ENCODE measurements at places on chromosomes 12 and 14. TPM values are rescaled to one million over a fixed set of nuclear protein-coding genes. Genes with fewer than 3 reads are reported as not detected.
A peak's percentile ranks its signal among the peaks of the same experiment; 100 is the strongest.

Gene ALG10
- 10.7 TPM for total RNA-seq

Gene IFNG-AS1
- total RNA-seq: not detected

Gene PMCH
- not detected for total RNA-seq

Gene PROX2
- not detected for total RNA-seq

Gene PIANP
- total RNA-seq: 0.34 TPM

Gene RNASE7
- not detected for total RNA-seq

Gene SYCP3
- 0.34 TPM for total RNA-seq

Gene DPF3
- total RNA-seq: 11.1 TPM

Gene FAM181A
- total RNA-seq: not detected

Gene AQP5
- total RNA-seq: not detected

Gene LRFN5
- not detected for total RNA-seq

Gene FAM186B
- 0.19 TPM for total RNA-seq

Gene NRXN3
- total RNA-seq: not detected

Gene PPFIBP1
- total RNA-seq: 102 TPM

Gene SLCO1A2
- total RNA-seq: 0.06 TPM

Gene AHNAK2
- total RNA-seq: 88.2 TPM

Gene ACIN1
- 78.7 TPM for total RNA-seq

Gene ASPG
- 0.34 TPM for total RNA-seq

- DNase-seq: no peak
Measured at GRCh38 chr14:94697773-94698556, 71.9 kb downstream of the GSC start.

DNA sequence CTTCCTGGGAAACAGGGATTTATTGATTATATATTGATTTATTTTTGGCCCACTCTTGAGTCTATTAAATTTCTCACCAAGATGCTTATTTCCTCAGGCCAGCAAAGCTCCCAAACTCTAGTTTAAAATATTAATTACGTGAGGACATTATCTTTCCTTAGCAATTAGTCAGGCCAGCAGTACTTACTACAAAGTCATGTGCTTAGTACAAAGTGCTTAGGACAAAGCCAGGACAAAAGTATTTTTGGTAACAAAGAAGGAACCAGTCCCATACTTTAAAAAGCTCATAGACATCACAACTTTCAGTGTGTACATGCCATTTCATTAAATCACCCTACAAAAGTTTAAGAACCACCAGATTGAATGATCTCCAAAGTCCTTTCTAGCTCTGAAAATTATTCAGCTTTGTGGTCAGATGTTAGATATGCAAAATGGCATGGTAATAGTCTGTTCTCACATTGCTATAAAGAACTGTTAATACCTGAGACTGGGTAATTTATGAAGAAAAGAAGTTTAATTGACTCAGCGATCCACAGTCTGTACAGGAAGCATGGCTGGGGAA is 94.7 kb upstream of the PWP1 start:
- DNase-seq: no peak

- DNase-seq: peak; percentile 55
Measured at GRCh38 chr14:29755311-29756018, 172.2 kb downstream of the PRKD1 start.

DNA sequence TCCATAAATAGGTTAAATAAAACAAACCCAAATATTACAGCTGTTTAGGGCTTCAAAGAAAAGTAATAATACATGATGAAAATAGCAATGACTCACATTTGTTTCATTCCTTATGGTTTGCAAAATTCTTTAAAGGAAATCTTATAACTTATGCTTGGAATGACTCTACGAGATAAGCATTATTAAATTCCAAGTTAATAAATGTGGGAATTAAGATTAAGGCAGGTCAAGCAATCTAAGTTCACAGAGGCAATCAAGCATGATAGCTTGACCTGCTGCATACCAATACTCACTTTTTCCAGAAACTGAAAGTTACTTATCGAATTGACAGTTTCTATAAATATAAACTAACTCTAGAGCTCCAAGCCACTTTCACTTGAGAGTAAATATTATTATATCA is 1002.9 kb upstream of the SEL1L start:
- DNase-seq: no peak

- DNase-seq: no peak
Measured at GRCh38 chr12:89448526-89448925, 76.1 kb downstream of the GALNT4 start.

GRCh38 chr12:91893476-91893875 is 252.2 kb downstream of the BTG1 start:
- no peak for DNase-seq

GRCh38 chr12:100166232-100166631 is 23.6 kb upstream of the BLTP3B start:
- peak; percentile 6 for DNase-seq

GRCh38 chr14:55760789-55761566 is 181.0 kb downstream of the KTN1 start:
- no peak for DNase-seq

DNA sequence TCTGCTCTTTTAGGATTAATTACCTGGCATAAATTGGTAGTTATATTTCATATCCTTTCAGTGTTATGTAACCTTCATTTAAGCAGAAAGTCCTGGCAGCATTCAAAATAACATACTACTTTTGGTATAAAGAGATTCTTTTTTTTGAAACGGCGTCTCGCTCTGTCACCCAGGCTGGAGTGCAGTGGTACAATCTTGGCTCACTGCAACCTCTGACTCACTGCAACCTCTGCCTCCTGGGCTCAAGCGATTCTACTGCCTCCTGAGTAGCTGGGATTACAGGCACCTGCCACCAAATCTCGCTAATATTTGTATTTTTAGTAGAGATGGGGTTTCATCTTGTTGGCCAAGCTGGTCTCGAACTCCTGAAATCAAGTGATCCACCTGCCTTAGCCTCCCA is 9.2 kb downstream of the KTN1 start:
- DNase-seq: peak; percentile 49

- DNase-seq: no peak
Measured at GRCh38 chr12:4899364-4899763, 10.3 kb upstream of the KCNA1 start.

DNA sequence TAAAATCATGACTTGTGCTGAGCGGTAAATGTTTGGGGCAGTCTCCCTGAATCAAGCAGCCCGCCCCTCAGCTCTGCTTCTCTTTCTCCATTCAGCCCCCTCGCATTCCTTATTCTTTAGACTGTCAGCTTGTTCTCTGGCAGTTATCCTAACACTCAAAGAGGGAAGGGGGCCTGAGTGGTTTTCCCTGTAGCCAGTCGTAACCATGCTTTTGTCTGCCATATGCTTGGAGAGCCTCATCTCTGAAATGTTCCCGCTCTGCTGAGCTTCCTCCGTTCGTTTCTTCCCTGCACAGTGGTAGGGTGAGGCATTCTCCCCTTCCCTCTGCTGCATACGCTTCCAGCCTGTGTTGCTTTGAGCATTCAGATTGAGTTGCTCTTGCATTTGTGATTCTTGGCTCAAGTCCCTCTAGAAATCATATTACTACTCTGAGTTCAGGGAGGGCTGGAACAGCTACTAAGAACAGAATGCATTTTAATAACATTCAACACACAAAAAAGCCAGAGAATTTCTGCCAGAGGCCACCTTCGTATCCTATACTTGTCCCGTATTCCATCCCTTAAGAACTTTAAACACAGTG is 119.7 kb downstream of the FBXL14 start:
- peak; percentile 93 for DNase-seq

- DNase-seq: no peak
Measured at GRCh38 chr14:76430017-76430416, 54.1 kb downstream of the ESRRB start.

DNA sequence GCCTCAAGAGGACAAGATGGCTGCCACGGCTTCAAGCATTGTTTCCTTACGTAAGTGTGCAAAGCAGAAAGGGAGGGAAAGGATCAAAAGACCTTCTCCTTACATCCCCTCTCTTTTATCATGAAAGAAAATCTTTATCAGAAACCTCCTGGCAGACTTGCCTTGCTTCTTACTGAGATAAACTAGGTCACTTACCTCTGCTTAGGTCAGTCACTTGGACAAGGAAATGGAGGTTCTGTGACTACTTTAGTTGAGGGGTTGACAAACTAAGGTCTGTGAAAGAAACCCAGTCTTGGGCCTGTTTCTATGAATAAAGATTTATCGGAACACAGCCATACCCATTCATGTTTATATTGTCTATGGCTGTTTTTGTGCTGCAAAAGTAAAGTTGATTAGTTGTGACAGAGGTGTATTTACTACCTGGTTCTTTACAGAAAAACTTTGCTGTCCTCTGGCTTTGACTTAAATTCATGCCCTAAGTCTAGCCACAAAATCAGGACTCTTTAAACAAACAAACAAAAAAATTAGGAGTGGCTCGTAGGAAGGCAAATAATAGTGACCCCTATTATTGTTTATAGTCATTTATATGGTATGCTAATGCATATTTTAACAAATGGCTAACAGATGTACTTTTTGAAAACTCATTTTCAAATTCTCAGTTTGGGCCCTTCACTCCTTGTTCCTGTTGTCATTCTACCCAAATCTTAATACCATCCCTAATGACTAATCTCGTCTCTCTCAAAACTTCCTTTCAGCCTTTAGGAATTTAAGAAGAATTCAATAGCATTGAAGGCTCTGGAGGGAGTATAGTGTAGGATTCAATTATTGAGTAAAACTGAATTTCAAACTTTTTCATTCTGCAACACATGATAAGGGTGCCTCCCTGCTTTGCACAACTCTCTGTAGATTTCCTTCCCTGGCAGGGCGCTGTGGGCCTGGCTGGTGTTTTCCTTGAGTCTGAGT is 42.0 kb upstream of the ATP2B1 start:
- DNase-seq: peak; percentile 75

- peak; percentile 23 for DNase-seq
Measured at GRCh38 chr14:99899578-99900178, 106.5 kb downstream of the EML1 start.

DNA sequence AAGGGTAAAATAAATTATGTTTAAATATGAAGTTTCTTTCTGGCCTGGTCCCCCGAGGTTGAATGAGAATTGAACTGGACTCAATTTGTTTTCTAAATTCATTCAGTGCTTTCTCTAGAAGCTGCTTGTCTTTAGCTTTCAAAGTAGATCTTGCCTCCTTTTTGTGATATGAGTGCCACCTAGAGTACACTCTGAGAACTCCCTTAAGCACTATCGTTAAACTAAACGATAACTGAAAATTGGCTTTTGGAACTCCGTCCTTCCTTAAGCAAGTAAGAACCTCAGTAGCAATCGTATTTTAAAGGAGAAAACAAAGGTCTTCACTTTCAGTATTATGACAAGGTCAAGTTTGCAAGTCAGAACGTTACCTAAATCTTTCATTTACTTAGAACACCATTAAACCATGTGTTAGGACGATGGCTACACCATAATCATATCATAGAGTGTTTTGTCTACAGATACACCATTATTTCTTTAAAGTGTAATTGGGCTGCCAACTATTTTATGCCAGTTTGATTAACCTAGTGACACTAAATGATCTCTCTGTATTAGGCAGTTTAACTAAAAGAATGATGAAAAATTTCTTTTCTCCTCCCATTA is 364.8 kb downstream of the SNAPC1 start:
- DNase-seq: peak; percentile 49

DNA sequence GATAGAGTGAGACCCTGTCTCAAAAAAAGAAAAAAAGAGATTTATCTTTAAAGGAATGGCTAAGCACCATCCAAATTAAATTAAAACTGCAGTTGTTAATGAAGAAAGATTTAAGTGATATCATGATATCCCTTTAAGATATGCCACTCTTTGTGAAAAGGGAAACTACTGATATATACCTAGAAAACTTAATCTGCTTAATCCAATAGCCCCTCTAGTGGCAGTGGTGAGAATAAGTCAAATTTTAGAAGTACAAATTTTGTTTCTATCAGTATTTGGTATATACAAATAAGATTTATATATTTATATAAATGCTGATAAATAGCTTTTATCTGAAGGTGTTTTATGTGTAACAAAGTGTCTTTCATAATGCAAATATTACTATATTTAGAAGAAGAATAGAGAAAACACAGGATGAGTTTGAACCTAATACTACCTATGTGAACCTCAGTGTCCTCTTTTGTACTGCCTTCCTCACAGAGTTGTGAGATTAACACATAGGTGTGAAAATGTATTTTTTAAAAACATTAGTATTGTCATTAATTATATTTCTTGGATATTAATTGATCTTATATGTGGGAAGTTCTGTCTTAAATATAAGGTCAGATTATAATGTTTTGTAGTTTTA is 51.4 kb upstream of the GARIN2 start:
- DNase-seq: peak; percentile 19

DNA sequence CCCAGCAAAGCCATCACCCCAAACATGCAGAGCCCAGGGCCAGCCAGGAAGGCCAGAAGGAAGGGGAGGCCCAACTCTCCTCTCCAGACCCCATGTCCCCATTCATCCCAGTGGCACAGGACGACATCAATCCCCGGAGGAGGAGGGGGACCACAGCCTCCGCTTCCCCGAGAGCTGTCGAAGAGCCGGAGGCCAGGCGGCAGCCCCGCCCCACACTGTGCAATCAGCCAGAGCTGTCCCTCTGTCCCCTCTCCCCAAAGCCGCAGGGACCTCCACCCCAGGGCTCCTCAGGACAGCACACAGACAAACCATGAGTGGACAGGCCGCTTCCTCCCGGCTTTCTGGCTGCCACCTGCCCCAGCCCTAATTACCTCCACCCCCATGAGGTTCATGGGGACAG is 16.8 kb downstream of the RAB35 start:
- DNase-seq: no peak

DNA sequence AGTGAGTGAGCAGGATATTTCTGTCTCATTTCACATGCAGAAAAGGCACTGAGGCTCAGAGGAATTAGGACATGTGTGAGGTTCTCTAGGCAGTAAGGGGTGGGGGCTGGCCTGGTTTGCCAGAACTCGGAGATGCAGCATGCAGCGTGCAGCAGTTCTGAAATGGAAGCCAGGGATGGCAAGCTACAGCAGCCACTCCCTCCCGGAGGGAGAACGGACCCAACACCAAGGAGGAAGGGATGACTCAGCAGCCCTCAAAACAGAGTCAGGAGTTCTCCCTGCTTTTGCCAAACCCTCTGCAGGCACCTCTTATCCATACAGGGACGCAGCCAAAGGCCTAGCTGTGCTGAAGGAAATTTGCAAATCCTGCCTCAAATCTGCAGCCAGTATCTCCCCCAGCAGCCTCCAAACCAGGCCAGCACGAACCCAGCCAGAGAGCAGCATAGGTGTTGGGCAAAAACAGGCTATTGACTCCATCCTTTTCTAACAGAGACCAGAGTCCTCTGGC is 10.3 kb upstream of the SERPINA3 start:
- DNase-seq: peak; percentile 77

GRCh38 chr12:9776781-9777180 is 16.1 kb upstream of the CD69 start:
- no peak for DNase-seq
